ENCODE measurements at places on chromosomes 13 and 19.

- DNase-seq: no peak
These were observed 872 bp downstream of the HOMER3 start for GRCh38 chr19:18939922-18940768.

DNA sequence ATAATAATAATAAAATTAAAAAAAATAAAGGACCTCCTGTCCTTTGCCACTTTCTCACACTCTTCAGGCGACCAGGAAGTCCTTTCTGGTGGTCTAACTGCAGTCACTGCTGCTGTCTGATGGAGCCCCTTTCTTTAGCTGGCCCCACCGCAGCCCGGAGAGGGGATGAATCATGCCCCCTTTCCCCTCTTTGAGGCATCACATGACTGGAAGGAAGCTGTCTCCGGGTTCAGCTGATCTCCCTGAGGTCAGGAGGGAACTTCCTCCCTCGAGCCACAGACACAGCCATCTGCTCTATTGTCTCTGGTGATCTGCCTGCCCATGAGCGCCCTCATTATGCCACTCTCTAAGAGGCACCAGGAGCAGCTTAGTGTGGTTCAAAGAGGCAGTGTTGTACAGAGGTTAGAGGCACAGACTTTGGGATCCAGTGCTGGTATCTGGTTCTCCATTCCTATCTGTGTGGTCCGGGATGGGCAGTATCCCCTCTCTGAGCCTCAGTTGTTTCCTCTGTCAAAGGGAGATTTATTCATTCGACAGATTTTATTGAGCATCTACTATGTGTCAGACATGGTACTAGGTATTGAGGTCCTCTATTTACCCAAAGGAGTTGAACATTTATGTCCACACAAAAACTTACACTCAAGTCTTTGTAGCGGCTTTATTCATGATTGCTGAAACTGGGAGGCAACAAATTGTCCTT is 30.0 kb downstream of the VAV1 start:
- DNase-seq: peak; percentile 87

GRCh38 chr19:31125071-31125470 is 224.2 kb downstream of the TSHZ3 start:
- DNase-seq: no peak

DNA sequence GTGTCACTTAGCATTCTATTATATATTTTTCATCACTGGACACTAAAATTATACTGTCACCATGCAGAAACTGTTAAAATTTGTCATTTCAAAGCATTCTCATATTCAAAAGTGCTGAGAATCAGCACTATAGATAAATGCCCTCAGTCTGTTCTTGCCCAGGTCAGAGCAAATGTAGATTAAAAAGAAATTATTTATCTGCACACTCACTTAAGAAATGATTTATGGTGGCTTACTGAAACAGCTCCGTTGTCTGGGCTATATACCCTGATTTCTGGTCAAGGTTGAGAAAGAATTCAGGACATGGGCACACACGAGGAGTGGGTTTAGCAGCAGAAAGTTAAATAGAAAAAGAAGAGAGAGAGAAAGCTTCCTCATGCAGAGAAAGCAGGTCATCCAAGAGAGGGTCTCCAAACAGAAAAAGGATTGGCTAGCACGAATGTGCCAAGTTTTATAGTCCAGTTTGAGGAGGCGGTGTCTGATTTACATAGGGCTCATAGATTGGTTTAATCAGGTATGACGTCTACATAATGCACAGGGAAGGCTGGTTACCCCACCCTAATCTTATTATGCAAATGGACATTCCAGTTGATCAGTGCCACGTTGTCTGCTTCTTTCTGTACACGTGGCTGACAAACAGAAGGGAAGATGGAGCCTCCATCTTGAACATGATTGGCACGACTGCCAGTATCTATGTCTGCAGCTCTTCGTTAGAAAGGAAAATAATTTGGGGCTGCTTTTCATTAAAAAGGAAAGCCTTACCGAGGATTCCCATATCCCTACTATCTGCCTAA is 47.3 kb upstream of the N4BP2L1 start:
- DNase-seq: no peak

- DNase-seq: no peak
These were observed 26.2 kb downstream of the ELF1 start for GRCh38 chr13:40992678-40993518.

- no peak for DNase-seq
These were observed 3.4 kb upstream of the LAMP1 start for GRCh38 chr13:113293686-113294085.

DNA sequence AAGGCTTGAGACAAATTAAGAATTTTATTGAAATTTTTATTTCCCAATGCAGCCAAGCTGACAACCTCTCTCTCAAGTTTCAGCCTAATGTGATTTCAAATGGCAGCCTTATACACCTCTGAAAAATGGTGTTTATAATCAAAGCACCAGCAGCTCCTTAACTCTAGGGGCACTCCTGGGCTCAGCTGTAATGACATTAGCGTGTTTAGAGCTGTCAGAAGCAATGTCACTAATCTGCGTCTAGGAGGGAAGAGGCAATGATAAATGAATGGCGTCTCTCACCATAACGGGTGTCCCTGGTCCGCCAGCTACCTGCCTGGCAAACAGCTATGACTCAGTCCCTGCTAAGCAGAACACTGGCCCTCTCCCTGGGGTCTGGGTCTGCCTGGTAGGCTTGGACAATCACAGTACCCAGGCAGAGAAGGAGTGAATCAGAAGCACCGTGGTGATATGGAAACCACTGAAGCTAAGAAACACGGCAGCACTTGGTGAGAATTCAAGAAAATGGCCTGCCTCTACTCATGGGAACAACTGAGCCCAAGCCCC is 131.8 kb upstream of the VSTM2B start:
- DNase-seq: no peak

DNA sequence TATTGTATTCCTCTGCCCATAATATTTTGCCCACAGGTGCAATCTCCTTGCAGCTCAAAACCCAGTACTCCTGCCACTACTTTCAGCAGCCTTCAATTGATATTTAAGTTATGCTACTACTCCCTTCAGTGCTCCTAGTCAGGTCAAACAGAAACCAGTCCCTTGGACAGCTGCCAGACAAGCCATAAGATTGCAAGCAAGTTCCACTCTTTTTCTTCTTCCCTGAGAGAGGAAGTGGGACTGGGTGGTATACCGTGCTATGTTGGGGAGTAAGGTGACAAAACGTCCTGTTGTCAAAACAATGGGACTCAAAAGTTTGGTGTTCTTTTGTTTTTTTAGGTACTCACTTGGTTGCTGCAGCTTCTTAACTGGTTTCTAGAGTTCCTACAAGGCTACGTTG is 63.1 kb upstream of the FRY start:
- DNase-seq: no peak

- DNase-seq: no peak
These were observed 10.4 kb downstream of the SAMD4B start for GRCh38 chr19:39352381-39353255.

DNA sequence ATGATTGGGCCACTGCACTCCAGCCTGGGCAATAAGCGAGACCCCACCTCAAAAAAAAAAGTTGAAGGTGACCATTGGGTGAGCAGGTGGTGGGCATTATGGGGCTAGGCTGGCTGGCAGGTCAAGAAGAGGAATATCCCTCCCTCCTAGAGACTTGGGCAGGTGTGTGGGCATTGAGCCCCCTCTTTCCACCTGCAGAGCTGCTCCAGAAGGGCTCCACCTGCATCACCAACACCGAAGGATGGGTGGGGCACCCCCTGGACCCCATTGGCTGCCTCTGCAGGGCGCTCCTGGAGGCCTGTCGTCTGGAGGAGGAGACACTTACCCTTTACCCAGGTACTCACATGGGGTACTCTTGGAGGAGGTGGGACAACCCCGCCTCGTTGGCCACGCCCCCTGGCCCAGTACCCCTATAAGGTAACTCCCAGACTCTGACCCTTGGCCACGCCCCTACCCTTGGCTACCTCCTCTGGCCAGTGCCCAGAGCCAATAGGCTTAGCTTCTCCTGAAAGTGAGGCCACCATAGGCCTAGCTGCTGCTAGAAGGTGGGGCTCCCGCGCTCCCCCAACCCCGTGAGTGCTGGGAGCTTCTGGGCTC is 21.9 kb downstream of the ZSWIM4 start:
- no peak for DNase-seq

- no peak for DNase-seq
These were observed at the start of gene TUBA3C for GRCh38 chr13:19181621-19182485. Gene TUBA3C, minus strand, starts transcription at chr13:19181824. Its CDS starts 77 bp downstream, at chr13:19181747.

- no peak for DNase-seq
These were observed 1.4 kb downstream of the PLPP2 start for GRCh38 chr19:289651-290371.

- no peak for DNase-seq
These were observed 4.0 kb downstream of the S1PR5 start for GRCh38 chr19:10513223-10513622.

DNA sequence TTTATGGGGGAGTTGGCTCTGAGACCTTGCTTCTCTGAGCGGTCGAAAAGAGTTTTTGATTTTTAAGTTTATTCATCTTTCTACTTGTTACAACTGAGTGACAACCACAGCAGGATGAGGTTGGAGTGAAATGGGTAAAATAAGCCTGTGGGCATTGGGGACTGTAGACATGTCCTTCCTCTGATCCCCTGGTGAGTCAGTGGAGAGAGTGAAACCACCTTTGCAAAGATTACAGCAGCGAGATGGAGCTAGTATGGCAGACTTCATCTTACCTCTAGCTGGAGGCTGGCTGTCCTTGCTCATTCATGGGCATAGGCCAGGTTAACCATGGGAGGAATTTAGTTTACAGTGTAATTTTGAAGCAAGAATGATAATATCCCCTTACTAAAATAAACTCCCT is 30.9 kb upstream of the PSG9 start:
- DNase-seq: no peak

DNA sequence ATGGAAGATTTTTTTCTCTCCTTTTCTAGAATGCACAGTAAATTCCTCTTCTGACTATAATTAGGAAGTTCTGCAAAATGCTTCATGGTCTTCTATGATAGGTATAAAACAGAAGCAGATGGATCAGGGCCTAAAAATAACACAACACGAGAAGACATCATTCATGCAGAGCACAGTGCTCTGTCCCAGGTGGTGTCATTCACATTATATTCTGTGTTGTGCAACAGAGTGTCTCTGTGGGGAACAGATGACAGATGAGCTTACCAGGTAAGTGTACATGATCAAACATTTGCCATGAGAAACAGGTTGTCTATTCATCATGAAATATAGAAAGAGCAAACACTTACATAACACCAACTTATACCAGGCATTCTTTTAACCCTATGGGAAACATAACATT is 288.3 kb downstream of the KCTD12 start:
- DNase-seq: no peak

DNA sequence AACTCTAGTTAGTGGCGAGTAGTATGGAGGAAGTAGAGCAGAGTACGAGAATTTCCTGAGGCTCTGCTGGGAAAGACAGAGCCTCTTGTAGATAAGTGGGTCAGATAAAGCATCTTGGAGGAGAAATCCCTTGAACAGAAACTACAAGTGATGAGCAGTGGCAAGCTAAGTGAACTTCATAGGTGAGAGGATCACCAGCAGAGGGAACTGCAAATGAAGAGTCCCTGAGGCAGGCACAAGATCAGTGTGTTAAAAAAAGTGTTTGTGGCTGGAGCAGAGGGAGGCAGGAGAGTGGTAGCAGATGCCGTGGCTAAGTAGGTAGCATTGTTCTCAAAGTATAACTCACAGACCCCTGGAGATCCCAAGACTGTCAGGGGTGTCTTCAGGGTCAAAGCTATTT is 437.6 kb downstream of the HS6ST3 start:
- DNase-seq: no peak

DNA sequence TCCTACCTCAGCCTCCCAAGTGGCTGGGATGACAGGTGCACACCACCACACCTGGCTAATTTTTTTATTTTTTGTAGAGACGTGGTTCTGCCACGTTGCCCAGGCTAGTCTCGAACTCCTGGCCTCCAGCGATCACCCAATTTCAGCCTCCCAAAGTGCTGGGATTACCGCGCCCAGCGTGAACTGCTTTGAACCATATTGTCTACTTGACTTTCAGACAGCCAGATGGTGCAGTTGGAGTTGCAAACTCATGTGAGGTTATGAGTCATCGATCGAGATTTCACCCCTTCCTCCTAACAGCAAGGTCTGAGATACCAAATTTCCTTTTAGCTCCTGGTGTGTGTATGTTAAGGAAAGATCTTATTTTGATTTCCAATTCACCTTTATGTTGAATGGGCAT is 2.7 kb downstream of the SLC27A1 start:
- DNase-seq: no peak

DNA sequence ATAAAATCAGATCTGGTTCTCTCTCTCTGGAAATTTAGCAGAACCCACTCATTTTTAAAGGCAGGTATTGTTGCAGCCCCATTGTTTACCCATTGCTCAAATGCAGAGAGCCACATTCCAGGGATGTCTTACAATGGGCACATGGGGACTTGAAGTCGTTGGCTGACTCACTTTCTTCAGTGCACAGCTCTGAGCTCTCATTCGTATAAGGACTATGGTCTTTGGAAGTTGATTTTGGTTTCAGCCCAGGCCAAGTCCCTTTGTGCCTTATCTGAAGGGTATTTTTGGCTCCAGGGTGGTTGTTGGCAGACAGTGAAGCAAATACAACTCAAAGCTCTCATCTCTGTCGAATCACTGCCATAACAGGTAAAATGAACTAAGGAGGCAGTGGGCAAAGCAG is 47.3 kb upstream of the CLDN10 start:
- DNase-seq: no peak

GRCh38 chr13:43664700-43665191 is 122.0 kb downstream of the ENOX1 start:
- DNase-seq: no peak

DNA sequence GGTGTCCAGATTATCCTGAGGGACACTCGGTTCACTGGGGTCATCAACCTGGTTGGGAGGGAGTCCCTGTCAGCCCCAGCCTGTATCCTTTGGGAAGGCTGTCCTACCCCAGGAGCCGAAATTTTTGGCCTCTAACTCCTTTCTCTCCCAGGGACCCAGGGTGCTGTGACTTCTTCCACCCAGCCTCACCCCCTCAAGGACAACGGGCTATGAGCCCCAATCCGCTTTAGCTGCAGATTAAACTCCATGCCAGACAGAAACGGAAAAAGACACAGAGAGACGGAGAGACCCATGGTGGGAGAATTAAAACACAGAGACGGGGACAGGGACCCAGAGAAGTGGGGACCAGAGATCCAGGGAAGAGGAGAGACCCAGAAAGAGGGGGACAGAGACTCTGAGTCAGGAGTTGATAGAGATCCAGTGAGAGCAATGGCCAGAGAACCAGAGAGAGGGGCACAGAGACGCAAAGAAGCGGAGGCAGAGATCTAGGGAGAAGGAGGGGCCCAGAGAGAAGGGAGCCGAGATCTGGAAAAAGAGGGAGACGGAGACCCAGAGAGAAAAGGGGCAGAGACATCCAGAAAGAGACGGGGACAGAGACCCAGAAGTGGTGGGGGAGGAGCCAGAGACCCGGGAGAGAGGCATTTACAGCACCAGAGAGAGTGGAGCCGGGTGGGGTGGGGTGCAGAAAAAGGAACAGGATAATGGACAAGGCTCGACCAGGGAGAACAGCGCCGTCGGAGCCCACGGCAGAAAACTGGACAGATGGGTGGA is 703 bp downstream of the SLC17A7 start:
- DNase-seq: no peak

GRCh38 chr19:38013913-38014580 is 107.0 kb downstream of the SIPA1L3 start:
- DNase-seq: no peak

GRCh38 chr13:32746474-32746873 is 160.2 kb downstream of the PDS5B start:
- no peak for DNase-seq

GRCh38 chr19:35357867-35358573 is at the start of gene FFAR3:
Gene FFAR3, plus strand, starts transcription at chr19:35358460. Its CDS starts 431 bp downstream, at chr19:35358891.
- DNase-seq: no peak

- no peak for DNase-seq
These were observed 169.5 kb upstream of the UFM1 start for GRCh38 chr13:38180126-38180525.

Measured in CMK (cell line).